ENCODE measurements at places on chromosomes 16 and 17.

DNA sequence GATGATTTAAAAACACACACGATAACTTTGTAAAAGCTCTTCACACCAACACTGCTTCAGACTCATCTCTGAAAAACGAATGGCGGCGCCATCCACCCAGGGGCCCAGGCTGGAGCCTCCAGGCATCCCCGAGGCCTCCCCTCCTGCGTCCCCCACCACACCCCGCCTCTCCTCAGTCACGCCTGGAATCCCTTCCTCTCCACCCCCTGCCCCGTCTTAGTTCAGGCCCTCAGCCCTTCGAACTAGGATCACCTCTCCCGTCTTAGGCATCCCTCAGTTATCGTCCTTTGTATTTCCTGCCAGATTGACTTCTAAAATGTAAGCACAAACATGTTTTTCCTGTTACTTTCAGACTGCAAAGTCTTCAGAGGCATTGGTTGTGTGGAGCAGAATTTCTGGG, 58.3 kb downstream of the NDEL1 start:
- no peak for DNase-seq

GRCh38 chr17:31674717-31675349, 184.2 kb downstream of the COPRS start:
- DNase-seq = no peak

GRCh38 chr17:50890675-50891516, 24.7 kb upstream of the TOB1 start:
- DNase-seq = no peak

- no peak for DNase-seq
Observed at GRCh38 chr17:1022278-1023024, 25.5 kb downstream of the TIMM22 start.

DNA sequence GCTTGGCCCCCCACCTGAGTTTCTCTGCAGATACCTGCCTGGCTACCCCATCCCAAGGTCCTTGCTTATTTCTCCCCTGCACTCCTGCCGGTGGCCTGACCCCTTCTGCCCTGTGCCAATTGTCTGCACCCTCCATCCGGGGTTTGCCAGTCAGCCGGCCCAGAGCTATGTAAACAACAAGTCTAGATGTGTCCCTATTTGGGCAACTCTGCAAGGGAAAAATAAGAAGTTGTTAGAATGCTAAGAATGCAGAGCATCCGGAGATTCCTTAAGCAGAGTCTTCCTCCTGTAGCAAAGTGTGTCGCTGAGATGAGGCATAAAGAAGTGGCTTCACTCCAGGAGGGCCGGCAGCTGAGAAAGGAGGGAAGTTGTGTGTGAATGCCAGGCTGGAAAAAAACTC, 46.6 kb downstream of the RGS9 start:
- no peak for DNase-seq

- DNase-seq = no peak
Observed at GRCh38 chr17:48068491-48068961, 20.4 kb downstream of the NFE2L1 start.

DNA sequence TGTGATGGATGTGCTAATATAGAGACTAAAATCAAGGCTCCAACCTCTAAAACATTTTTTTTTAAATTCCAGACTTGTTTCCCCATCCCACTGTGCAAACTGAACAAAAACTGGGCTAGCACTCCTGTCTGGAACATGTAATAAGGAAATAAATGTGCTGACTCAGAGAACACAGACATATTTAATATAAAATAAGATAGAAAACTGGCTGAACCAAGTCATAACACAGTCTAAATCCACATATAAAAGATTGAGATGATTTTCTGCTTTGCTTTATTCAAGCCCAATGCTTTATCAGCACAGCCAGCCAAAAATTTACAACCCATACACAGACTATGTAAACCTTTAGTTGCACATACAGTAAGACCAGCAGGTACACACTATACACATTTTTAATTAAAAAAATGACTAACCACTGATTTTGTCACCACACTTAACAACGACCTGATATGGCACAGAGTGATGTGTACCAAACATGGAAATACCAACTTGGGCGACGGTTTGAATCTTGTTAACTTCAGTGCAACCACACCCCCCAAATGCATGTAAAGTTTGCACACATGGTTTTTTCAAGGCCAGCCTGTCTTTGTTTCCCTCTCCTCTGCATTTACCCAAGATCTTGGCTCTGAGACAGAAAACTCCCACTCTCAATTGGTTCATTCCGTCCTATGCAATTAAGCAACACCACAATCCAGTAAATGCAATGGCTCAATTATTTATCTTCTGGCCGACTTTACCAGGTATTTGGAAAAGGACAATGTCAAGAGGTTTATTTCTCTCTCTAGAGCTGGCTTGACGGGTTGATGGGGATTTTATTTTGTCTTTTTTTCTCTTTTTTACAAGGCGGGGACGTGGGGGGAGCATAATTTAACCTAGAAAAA, 1.2 kb downstream of the STAT3 start:
- no peak for DNase-seq

GRCh38 chr17:13398091-13398490, 203.6 kb downstream of the HS3ST3A1 start:
- DNase-seq = no peak

DNA sequence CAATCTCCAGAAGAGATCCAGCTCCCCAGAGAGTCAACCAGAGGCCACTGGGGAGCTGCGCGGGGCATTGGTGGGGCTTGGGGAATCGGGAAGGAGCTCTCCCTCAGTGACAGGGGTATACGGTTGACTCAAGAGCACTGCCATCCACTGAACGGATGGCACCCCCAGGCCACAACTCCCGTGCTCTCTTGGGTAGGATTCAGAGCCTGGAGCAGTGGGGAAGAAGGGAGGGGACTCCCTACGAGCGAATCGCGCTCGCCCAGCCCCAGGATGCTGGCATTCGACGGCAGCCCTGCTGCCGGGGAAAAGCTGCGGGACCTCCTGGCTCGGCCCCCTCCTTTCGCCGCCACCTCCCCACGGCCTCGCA, 473 bp upstream of the TPPP3 start:
- DNase-seq = no peak

DNA sequence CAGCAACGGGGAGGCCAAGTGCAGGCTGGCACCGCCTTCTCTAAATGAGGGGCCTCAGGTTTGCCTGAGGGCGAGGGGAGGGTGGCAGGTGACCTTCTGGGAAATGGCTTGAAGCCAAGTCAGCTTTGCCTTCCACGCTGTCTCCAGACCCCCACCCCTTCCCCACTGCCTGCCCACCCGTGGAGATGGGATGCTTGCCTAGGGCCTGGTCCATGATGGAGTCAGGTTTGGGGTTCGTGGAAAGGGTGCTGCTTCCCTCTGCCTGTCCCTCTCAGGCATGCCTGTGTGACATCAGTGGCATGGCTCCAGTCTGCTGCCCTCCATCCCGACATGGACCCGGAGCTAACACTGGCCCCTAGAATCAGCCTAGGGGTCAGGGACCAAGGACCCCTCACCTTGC, 18.5 kb downstream of the NGFR start:
- no peak for DNase-seq

- no peak for DNase-seq
Observed at GRCh38 chr17:50329716-50330115, 16.2 kb upstream of the XYLT2 start.

DNA sequence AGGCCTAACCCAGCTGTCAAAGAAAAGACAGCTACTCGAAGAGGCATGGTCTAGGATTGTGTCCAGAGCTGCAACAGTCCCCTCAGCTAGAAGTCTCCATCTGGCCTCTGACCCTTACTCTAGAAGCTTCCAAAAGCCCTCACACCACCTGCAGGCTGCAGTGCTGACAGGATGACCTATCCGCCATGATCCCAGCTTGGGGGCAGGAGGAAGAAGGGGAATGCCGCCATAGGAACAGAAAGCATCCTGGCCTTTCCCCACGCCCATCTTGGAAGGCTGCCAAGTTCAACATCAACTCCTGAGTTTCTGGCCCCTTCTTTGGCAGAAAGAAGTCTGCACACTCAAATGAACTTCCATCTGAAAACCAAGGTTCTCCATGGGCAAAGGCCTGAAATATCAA, 3.1 kb upstream of the KRT36 start:
- no peak for DNase-seq

- no peak for DNase-seq
Observed at GRCh38 chr17:6374761-6375312, 60.1 kb downstream of the AIPL1 start.

DNA sequence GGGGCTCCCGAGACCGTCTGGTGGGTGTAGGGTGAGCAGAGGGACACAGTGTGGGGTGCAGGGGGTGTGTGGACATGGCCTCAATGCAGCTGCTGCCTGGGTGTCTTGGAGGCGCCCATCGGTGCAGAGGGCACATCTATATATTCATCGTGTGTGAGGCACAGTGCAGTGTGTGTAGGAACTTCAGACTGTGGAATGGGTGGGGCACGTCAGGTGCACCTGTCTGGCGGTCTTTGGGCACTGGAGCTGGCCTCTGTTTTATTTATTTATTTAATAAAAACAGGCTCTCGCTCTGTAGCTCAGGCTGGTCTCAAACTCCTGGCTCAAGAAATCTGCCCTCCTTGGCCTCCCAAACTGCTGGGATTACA, 16.8 kb downstream of the LASP1 start:
- DNase-seq = no peak

- DNase-seq = no peak
Observed at GRCh38 chr17:71494062-71494855, 626.6 kb upstream of the SOX9 start.

- no peak for DNase-seq
Observed at GRCh38 chr17:49748791-49749190, 15.1 kb downstream of the FAM117A start.

DNA sequence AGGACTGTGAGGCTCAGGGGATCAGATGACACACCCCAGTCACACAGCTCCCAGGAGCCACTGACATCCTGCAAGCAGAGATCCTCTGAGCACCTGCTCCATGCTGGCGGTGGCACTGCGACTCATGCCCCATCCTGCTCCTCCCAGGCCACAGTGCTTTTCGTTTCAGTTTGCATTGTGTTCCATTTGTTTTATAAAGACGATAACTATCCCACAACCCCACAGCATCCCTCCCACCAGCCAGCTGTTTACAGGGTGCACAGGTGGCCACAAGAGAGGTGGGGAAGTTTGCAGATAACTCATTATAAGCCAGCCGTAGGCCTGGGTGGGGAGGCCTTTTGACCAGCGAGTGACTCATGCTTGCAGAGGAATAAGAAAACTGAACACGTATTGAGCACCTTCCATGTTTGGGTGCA, 28.2 kb downstream of the BCO1 start:
- no peak for DNase-seq

- DNase-seq = no peak
Observed at GRCh38 chr17:32828822-32829221, 48.1 kb downstream of the MYO1D start.

DNA sequence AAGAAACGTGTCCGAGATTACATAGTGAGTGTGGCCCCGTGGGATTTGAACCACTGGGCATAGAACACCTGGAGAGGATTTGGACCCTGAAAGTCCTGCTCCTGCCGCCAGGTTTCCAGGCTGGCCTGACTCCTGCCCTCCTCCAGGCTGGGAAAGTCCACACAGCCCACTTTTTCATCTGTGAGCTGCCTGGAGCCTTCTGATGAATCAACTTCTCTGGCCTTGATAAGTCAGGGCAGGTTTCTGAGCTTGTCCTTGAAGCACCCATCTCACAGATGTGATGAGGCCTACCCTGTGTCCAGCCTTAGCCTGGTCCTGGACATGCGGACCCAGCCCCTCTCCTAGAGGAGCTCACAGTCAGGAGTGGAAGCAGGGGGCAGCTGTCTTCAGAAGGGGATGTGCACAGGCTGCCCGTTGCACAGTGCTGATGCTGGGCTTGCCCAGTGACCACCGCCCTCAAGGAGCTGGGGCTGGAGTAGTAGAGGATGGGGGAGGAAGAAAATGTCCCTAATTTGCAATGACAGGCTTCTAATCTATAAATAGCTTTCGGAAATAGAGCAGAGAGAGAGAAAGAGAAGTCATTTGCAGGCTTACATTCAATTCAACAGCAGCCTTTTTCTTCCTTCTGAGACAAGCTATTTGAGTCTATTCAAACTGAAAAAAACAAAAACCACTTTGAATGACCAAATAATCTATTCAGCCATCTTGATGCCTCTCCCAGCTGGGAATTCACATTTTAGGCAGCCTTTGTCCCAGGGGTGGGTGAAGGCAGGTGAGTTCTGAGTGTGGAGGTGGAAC, 73.5 kb upstream of the DNAJA2 start:
- DNase-seq = no peak

DNA sequence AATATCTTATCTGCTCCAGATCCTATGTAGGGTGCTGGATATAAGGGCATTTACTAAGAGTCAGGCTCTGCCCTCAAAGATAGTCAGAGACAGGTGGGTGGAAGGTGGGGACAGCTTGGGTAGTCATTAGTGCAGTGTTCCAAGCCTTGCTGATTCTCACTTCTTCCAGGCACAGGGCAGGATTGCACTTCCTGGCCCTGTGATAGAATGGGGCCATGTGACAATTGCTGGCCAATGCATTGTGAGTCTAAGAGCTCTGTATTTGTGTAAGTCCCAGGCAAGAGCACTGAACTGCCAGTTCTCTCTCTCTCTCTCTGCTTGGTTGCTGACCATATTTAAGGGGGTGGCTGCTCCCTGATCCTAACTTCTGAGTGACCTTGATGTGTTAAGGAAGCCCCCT, 112.1 kb downstream of the C16orf78 start:
- DNase-seq = no peak

- DNase-seq = no peak
Observed at GRCh38 chr17:62692721-62693431, 65.4 kb downstream of the MRC2 start.

- no peak for DNase-seq
Observed at GRCh38 chr16:1497014-1497598, 3.9 kb downstream of the TELO2 start.

- no peak for DNase-seq
Observed at GRCh38 chr16:47578573-47578972, 117.4 kb downstream of the PHKB start.

GRCh38 chr16:3202903-3203539, 15.0 kb downstream of the OR1F1 start:
- DNase-seq = no peak

- DNase-seq = peak; percentile 60
Observed at GRCh38 chr17:21286066-21286770, 1.7 kb downstream of the MAP2K3 start.

DNA sequence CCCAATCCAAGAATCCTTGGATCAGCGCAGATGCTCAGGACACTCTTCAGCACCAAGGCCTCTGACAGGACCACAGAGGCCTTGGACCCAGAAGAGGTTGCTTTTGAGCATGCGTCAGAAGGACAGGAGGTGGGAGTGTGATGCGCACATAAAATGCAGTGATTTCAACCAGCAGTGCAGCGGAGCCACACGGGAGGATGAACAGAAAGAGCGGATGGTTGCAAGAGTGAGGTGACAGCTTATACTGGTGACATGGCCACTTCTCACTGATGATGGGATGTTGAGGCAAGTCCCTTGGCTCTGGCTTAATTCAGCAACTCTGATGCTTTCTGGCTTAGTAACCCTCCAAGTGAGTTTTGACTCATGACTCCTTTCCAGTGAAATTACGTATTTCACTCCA, 25.2 kb upstream of the ERN1 start:
- no peak for DNase-seq
